Stimulated activated CD8-positive, alpha-beta memory T cell treated with anti-CD3 and anti-CD28 coated beads, Interleukin-7, amount 100 ng/mL, for 48 hours (primary cell): ENCODE measurements at places on chromosomes 6 and 20.
A peak's percentile ranks its signal among the peaks of the same experiment; 100 is the strongest.

DNA sequence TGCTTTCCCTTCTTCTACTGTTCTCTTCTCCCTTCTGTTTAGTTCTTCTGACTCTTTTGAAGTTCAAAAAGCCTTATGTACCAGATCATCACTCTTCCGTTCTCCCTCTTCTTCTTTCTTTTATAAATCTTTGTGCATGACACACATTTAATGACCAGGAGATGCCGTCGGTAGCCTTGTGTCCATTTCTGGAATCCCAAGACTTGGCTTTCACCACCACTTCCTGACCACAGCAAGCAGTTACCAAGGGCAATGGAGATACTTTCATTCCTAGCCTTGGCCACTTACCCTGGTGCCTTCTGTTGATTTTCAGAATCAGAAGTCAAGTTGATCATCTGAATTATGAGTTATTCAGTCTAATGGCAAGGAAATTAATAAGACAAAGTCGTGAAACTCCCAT, 268.5 kb upstream of the QKI start:
- no peak for DNase-seq

GRCh38 chr6:75213112-75213511, 7.3 kb upstream of the COL12A1 start:
- DNase-seq: no peak

- no peak for DNase-seq
These were observed 13.5 kb upstream of the CNR1 start for GRCh38 chr6:88179692-88180091.

- no peak for DNase-seq
These were observed 217.9 kb upstream of the ZNF217 start for GRCh38 chr20:53811577-53811976.

DNA sequence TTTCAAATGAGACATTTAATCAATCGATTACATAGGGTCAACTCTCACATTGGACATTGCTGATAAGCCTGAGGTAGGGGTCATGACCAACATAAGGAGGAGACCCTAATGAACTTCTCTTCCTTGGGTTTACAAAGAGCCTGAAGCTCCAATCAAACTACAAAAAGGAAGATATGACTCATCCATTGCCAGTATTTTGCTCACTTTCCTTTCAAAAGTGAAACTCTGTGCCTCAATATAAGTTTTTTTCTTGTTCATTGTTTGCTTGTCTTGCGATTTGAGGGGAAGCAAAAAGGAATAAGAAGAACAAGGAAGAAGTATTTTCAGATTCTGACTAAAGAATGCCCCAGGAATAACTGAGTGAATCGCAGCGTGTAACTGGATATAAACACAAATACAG, 38.8 kb upstream of the KHDRBS2 start:
- no peak for DNase-seq

DNA sequence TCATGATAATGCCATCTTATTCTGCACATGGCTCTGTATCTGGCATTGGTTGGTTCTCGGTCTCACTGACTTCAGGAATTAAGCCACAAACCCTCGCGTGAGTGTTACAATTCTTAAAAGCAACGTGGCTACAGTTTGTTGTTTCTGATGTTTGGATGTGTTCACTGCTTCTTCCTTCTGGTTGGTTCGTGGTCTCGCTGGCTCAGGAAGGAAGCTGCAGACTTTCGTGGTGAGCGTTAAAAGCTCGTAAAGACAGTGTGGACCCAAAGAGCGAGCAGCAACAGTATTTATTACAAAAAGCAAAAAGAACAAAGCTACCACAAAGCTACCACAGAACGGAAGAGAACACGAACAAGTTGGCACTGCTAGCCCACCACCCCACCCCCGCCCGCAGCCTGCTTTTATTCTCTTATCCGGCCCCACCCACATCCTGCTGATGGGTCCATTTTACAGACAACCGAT, 51.1 kb downstream of the MYLIP start:
- no peak for DNase-seq

GRCh38 chr6:68990317-68990716, 355.2 kb downstream of the ADGRB3 start:
- no peak for DNase-seq

GRCh38 chr6:48069280-48069679, 41.7 kb downstream of the PTCHD4 start:
- DNase-seq: no peak

- DNase-seq: no peak
These were observed 649 bp upstream of the CSNK2A1 start for GRCh38 chr20:544153-544725.

DNA sequence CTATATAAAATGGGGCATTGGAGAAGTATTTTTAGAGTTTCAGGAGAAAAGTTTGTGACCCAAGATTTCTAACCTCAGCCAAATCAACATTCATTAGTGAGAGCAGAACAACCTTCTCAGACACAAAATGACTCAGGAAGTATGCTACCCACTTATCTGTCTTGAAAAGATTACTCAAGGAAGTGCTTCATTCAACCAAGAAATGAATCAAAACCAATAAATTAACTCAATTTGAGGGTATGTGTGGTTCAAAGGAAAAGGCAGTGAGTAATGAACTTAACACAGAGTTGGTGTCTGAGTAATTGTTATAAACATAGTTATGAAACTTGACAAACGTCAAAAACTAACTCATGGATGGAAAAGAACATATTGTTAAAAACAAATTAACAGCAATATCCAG, 227.6 kb downstream of the HAO1 start:
- DNase-seq: no peak

DNA sequence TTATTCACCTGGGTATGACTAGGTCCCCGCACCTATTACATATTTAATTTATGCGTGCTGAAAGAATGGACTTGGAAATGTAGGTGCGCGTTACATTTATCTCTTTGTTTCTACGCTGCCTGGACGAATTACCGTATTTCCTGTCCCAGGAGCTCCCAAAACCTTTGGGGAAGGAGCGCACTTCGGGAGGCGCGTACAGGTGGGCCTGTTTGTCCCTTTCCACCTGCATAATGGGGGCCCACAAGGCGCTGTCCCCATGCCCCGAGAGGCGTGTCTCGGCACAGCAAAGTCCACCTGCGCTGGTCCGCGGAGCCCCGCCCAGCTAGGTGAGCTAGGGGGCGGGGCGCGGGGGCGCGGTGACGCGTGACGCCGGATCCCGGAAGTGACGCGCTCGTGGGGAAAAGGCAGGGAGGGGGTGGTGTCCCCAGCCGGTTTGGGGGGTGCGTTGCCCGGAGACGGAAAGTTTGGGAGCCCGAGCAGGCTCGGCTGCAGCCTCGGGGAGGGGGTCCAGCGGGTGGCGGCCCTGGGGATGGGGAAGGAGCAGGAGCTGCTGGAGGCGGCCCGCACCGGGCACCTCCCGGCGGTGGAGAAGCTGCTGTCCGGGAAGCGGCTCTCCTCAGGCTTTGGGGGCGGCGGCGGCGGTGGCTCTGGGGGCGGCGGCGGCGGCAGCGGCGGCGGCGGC, at the start of gene ANKS1A:
Gene ANKS1A, plus strand, starts transcription at position 382 of the 682 bp plus-strand sequence. Its CDS starts 148 bp downstream, at position 530.
- DNase-seq: peak; percentile 79

GRCh38 chr20:53495398-53496092, 98.1 kb downstream of the ZNF217 start:
- DNase-seq: no peak

DNA sequence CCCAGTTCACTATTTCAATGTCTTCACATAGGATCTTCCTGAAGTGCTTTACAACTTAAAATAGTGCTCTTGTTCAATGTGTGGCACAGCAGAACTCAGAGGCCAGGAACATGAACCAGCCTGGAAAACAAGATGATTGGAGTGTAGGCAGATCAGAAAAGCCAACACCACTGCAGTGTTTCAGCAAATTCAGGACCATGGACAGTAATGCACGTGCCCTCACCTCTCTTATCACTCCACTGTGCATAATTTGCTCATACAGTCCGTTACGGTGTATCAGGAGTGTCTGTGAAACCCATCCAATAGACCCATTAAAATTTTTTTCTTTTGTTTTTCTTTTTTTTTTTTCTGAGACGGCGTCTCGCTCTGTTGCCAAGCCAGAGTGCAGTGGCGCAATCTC, 27.6 kb upstream of the HACE1 start:
- no peak for DNase-seq

GRCh38 chr20:53439046-53439445, 154.6 kb downstream of the ZNF217 start:
- DNase-seq: no peak

DNA sequence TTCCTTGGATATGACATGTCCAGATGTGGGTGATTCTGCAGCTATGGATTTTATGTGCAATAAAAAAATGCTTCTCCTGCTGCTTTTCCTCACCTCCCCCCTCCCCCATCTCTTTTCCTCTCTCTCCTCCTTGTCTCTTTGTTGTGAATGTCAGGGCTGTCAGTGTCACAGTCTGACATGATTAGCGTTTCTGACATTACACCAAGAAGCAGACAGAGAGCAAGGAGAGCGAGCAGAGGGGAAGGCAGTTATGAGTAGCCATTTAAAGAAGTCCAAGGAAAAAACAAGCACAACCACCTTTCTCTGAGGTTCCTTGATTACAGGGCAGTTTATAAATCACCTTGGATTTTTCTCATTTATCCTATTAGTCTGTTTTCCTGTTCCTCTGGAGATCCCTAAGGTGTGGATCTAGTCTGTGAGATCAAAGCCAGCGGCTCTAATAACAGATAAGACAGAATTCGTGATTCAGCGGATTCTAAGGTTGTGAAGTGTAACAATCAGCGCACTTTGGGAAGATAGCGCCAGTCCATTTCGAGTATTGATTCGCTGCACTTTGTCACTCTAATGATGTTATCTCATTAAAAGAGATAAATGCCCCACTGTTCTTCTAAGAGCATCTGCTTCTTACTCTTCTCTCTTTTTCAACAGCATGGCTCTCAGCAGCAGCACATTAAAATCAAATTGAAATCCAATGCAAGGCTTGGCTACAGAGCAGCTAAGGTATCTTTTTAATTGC, 101.4 kb downstream of the BACH2 start:
- DNase-seq: no peak

DNA sequence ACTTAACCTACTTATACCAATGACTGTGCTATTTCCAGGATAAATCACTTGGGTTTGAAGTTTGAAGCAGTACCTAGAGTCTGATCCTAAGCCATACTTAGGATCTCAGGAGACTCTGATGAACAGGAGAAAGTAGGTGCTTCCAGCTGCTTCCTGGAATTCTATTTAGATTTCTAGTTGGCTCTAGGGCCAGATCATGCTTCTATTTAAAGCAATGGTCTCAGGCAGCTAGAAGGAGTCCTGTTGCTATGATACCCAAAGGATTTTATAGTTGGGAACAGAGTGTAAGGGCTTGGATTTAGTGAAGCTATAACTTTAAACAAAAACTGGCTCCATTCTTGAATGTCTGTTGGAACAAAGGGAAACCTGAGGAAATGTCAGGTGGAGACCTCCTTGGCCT, 52.4 kb upstream of the TINAG start:
- DNase-seq: no peak

DNA sequence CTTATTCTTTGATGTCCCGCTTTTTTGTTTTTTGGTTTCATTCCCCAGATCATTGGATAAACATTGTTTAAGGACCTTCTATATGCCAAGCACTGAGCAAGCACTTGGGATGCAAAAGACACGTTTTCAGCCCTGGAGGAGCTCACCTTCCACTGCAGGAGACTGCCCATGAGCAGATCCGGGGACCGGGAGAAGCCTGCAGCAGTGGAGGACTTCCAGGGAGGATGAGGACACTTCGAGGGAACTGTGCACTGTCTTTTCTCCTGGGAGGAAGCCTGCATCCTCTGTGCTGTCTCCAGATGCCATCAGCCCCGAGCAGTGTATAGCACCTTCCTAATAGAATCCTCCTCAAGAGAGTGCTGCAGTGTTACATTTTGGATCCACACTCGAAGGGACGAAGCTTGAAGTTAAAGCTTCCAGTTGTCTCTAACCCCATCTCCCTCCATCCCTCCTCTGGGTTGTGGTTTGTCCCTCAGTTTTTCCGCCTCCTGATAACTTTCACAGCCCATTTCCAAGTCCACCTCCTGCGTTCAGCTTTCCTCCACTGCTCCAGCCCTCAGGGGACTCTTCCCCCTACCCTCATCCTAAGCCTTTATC, 5.8 kb upstream of the KCNG1 start:
- no peak for DNase-seq

- no peak for DNase-seq
These were observed 42.6 kb upstream of the PXDC1 start for GRCh38 chr6:3794092-3794491.

- peak; percentile 67 for DNase-seq
These were observed 41.9 kb upstream of the HFE start for GRCh38 chr6:26045065-26045927.

DNA sequence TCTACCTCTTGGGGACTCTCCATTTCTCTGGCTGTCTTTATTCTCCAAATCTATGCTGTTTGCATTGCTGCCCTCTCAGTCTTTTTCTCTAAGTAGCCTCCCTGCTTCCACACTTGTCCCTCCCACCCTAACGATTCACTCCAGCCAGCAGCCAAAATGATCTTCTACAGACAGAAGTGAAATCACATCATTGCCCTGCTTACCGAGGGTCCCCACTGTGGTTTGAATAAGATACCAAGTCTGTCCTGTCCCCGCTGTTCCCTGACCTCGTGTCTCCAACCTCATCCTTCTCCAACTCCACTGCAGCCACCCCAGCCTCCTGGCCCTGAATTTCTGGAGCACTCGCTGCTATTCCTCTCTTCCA, 11.5 kb upstream of the OCSTAMP start:
- no peak for DNase-seq

- DNase-seq: no peak
These were observed 27.6 kb downstream of the TREML4 start for GRCh38 chr6:41255638-41256246.

DNA sequence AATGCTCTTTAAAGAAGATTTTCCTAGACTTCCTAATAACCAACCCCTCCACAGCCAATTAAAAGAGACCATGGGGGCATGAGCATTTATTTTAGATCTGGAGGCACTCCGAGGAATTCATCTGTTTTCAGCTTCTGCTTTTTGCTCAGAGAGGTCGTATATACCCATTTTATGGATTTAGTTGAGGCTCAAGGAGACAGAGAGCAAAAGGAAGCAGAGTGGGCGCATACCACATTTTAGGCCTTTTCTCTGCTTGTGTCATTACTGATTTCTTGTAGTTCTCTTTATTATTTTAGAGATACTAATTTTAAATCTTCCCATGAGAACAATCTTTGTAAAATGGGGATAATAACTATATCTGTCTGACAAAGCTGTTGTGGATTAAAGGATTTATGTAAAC, 129.6 kb upstream of the IFNGR1 start:
- DNase-seq: no peak
